ENCODE measurements at places on chromosomes 12 and 14. TPM values are rescaled to one million over a fixed set of nuclear protein-coding genes. Genes with fewer than 3 reads are reported as not detected.

DNA sequence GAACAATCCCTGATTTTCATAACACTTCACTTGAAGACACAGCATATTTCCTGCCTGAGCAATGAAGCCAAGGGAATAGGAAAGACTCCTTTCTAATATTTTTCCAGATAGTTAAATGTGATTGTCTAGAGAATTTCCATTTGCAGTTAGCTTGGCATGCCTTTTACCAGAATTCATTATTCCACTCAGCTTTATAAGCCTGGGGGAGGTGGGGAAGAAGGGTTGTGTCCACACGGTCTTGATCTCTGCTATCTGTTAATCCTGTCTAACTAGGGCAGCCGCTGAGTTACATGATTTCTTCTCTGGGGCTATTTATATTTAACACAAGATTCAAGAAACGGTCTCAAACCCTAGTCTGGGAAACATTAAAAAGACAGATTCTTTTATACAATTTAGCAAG is 146.6 kb upstream of the FSCB start:
- no peak overlapping the region for H3K4me3 ChIP-seq
- H3K36me3 ChIP-seq: no peaks in the 10 kb centered on the region
- H3K27me3 ChIP-seq: no peaks in the 10 kb centered on the region
- no peak for DNase-seq

TAS2R50 gene
- 2.2 TPM for total RNA-seq

POTEM gene
- total RNA-seq: not detected

GRCh38 chr12:65977384-65977783 is 153.1 kb downstream of the HMGA2 start:
- H3K27ac ChIP-seq: no peak overlapping the region
- peaks cover 7% of the 10 kb centered on the region for H3K4me1 ChIP-seq
- no peak for DNase-seq

DNA sequence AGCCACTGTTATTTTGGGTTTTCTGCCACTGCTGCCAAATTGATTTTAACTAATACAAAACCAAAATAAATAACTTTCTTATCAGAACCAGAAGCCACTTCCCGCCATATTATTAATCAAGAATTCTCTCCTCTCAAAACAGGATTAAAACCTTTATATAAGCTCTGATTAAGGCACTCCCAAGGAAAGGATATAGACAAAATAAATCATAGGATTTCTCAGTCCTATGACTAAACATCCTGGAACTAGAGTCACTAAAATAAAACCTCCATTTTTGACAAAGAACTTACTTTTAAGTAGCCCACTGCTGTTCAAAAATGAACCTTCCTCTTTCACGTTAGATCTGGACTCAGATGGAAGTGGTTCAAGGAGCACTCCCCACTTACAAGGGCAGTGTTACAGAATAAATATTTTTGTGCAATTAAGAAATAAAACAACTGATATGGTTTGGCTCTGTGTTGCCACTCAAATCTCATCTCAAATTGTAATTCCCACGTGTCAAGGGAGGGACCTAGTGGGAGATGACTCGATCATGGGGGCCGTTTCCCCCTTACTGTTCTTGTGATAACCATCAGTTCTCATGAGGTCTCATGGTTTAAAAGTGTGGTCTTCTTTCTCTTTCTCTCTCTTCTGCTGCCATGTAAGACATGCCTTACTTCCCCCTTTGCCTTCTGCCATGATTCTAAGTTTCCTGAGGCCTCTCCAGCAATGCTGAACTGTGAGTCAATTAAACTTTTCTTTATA is 26.4 kb downstream of the GXYLT1 start:
- DNase-seq: no peak
- no peak overlapping the region for H3K4me3 ChIP-seq
- H3K36me3 ChIP-seq: peaks cover 10% of the 10 kb centered on the region

TMEM117 gene
- total RNA-seq: 8.5 TPM

GRCh38 chr12:68106160-68106559 is 53.4 kb downstream of the IFNG start:
- no peaks in the 10 kb centered on the region for H3K36me3 ChIP-seq
- no peaks in the 10 kb centered on the region for H3K4me1 ChIP-seq
- no peak overlapping the region for H3K4me3 ChIP-seq
- H3K27ac ChIP-seq: no peak overlapping the region
